ENCODE measurements at places on chromosomes 5 and 9. TPM values are rescaled to one million over a fixed set of nuclear protein-coding genes. Genes with fewer than 3 reads are reported as not detected.

The CAMK4 gene
- 0.44 TPM for total RNA-seq

The PCDHGA8 gene
- total RNA-seq = 1.2 TPM

The SLC1A1 gene
- total RNA-seq = 5.6 TPM

The MCIDAS gene
- total RNA-seq = not detected

The GOLM1 gene
- total RNA-seq = 15.9 TPM

The PLPPR1 gene
- under 0.01 TPM for total RNA-seq

The HRCT1 gene
- 1.8 TPM for total RNA-seq

The IFNA21 gene
- total RNA-seq = not detected

The PCDH12 gene
- total RNA-seq = 22.2 TPM

The ANKS6 gene
- 7.3 TPM for total RNA-seq

The ARAP3 gene
- 30.8 TPM for total RNA-seq

The PLEKHG4B gene
- total RNA-seq = under 0.01 TPM

The FOXI1 gene
- total RNA-seq = not detected

The VLDLR gene
- total RNA-seq = 7.3 TPM

The CCDC112 gene
- total RNA-seq = 3.4 TPM

The PCDHGA9 gene
- 0.87 TPM for total RNA-seq

The NEURL1B gene
- total RNA-seq = 0.40 TPM

The GIN1 gene
- 3.0 TPM for total RNA-seq

The DMRTA1 gene
- under 0.01 TPM for total RNA-seq

The PCDHA10 gene
- total RNA-seq = under 0.01 TPM

The FYB1 gene
- not detected for total RNA-seq

The DEPDC1B gene
- total RNA-seq = 1.6 TPM

The IER5L gene
- total RNA-seq = 20.4 TPM

The BARHL1 gene
- not detected for total RNA-seq

The TMEM232 gene
- total RNA-seq = 0.44 TPM

The SLC23A1 gene
- not detected for total RNA-seq

The MAMDC2 gene
- total RNA-seq = 2.6 TPM

The GPX8 gene
- 2.0 TPM for total RNA-seq

The CCIN gene
- total RNA-seq = under 0.01 TPM

The SH3RF2 gene
- total RNA-seq = 0.22 TPM

The CNTFR gene
- not detected for total RNA-seq

The SPATA31D4 gene
- total RNA-seq = not detected

The ZBED3 gene
- 1.1 TPM for total RNA-seq

The SLC25A48 gene
- not detected for total RNA-seq

The SLC34A1 gene
- not detected for total RNA-seq

The VDAC1 gene
- total RNA-seq = 189 TPM

The MYO10 gene
- total RNA-seq = 59.5 TPM

The DRD1 gene
- total RNA-seq = not detected

The RAD23B gene
- total RNA-seq = 52.5 TPM

The ACTL7B gene
- total RNA-seq = not detected

The SPATA31C1 gene
- total RNA-seq = not detected

The AJM1 gene
- 1.4 TPM for total RNA-seq

The WWC1 gene
- total RNA-seq = 0.44 TPM

The CD274 gene
- 4.4 TPM for total RNA-seq

The C9 gene
- under 0.01 TPM for total RNA-seq

The CARD6 gene
- total RNA-seq = 27.0 TPM

The SPINK13 gene
- total RNA-seq = not detected

The EQTN gene
- not detected for total RNA-seq

The SLCO6A1 gene
- total RNA-seq = not detected

The DBH gene
- total RNA-seq = not detected

The SLC25A2 gene
- 0.20 TPM for total RNA-seq

The RAB3C gene
- total RNA-seq = 0.22 TPM

All from lung microvascular endothelial cell (primary cell).